ENCODE measurements at places on chromosomes 7 and 10.

DNA sequence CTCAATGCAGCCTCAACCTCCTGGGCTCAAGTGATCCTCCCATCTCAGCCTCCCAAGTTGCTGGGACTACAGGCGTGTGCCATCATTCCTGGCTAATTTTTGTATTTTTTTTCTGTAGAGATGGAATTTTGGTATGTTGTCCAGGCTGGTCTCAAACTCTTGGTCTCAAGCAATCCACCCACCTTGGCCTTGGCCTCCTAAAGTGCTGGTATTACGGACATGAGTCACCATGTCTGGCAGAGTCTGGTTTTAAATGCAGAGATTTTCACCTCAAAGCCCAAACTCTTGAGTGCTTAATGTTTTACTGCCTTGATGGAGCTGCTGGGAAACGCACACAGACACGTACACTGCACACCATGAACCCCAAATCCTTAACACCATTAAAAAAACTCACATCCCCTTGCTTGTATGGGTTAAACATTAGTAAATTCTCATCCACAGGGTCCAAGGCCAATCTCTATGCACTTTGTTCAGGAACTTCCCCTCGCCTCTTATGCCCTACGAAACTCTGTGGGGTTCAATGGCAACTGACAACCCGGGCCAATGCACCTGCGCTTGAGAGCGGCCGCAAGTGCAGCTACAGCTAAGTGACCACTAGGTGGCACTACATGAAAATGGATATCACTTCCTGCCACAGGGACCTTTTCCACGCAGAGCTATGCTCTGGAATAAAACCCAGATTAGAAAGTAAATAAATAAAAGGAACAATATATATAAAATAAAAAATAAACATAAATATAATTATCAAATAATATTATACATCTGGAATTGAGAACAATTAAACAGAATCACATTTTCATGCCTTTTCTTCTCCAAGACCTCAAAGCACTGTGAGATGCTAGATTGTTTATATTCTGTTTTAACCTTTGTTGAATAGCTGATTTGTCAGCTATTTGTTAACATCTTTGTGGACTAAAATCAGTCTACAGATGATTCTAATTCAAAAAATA, 66.9 kb upstream of the AFAP1L2 start:
- peak; percentile 24 for DNase-seq

DNA sequence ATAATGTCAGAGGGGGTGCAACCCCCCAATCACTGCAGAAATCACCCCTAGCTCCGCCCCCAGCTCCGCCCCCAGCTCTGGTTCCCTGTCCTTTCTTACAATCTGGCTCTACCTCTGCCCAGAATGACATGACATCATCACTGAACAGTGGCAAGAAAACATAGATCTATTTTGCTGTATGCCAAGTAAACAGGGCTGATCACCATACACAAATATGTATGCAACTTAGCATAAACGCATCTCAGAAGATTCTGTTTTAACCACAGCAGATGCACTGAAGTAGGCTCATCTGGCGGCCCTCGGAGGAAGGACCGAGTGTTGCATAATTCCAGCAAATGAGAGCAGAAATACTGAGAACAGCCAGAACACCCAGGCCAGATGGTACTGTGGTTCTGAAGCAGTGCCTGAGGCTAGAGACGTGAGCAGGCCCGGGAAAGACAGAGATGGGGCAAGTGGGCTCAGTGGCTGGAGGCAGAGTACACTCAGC, 293.3 kb upstream of the KLF14 start:
- no peak for DNase-seq

- DNase-seq = no peak
Observed at GRCh38 chr10:88372051-88372715, 210.9 kb downstream of the RNLS start.

- no peak for DNase-seq
Observed at GRCh38 chr10:79390551-79391229, 43.4 kb downstream of the PPIF start.

GRCh38 chr7:123204206-123204835, 4.6 kb upstream of the SLC13A1 start:
- DNase-seq = no peak

DNA sequence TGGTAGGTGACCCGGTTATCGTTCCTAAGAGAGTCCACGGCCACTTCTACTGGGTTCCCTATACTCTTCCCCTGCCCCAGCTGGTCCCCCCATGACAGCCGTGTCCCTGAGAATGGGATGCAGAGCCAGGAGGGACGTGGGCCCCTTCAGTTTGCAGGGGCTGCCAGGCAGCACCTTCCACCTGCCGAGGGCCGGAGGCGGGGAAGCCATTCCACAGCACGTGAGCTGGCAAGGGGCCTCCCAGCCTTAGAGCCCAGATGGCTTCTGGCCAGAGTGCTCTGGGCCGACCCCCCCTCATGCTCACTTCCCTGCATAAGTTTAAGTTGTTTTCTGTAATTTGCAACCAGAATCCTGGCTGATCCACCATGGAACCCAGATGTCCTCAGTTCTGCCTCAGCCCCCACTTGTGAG, 39.0 kb downstream of the DIP2C start:
- DNase-seq = no peak

- DNase-seq = no peak
Observed at GRCh38 chr7:148230296-148230695, 360.3 kb upstream of the C7orf33 start.

DNA sequence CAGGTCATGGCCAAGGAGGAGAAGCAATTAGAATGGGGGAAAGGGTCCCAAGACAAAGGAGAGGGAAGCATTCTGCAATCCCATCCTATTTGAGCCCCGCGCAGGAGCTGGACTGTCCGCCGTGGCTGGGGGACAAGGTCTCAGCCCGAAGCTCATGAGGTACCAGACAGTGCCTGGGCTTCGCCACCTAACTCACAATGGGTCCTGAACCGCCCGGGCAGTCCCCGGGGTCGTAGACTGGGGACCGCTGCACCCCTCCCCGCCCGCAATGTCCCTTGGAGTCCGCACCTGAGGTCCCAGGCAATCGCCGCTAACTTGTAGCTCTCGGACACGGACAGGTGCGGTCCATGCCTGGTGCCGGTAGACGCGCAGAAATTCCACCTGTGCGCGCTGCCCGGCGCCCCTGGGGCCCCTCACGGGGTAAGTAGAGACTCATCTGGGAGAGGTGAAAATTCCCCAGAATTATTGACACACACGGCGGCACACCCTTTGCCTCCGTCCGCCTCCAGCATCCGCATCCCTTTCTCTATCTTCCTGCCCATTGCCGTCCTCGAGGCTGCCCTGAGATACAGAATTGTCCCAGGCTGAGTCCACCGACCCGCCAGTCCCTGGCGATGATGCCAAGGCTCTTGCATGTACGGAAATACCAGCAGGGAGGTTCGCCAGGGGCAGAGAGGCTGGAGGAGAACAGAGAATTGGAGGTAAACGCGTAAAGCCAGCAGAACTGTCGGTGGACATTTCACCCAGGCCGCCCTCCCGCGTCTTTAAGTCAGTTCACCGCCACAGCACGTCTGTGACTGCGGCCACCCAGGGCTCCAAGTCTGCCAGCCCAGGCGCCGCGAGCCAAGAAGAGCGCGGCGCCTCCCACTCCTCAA, 1.8 kb downstream of the CHRM2 start:
- no peak for DNase-seq

- no peak for DNase-seq
Observed at GRCh38 chr10:117477961-117478670, 64.4 kb upstream of the EMX2 start.

- no peak for DNase-seq
Observed at GRCh38 chr7:88919478-88920131, 124.1 kb upstream of the TEX47 start.

DNA sequence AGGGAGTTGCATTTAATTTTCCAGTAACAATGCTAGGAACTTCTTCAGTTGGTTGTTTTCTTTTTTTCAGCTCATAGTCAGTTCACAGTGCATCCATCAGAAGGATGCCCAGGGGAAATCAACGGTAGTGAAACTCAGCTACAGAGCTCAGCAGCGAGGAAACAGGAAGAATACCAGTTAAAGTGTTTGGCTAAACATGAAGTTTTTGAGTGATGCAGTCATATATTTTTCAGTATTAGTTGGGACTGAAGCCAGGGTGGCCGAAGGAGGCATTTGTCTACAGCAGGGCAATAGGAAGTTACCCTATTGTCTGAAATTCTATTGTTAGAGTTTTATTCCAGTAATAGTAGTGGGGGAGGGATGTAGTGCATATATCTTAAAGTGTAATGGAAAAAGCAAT, 45.3 kb upstream of the MALRD1 start:
- DNase-seq = no peak

- DNase-seq = no peak
Observed at GRCh38 chr10:5142199-5142598, 42.8 kb downstream of the AKR1C8 start.

DNA sequence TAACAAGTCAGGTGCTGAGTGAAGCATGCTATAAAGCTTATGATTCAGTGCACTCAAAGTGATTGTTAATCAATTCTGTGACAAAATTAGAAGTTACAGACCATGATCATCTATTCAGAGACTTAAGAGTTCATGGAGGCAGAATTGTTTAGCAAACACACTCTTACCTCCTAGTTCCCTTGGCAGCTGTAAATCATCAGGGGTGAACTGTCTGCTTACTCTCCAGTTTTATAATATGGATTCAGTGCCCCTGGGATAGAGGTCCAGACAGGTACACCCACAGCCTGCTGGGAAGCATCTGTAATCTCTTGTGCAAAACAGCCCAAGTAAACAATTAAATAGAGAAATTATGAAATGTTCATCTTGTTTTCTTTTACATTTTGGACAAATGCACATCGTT, 835.0 kb upstream of the COBL start:
- no peak for DNase-seq

DNA sequence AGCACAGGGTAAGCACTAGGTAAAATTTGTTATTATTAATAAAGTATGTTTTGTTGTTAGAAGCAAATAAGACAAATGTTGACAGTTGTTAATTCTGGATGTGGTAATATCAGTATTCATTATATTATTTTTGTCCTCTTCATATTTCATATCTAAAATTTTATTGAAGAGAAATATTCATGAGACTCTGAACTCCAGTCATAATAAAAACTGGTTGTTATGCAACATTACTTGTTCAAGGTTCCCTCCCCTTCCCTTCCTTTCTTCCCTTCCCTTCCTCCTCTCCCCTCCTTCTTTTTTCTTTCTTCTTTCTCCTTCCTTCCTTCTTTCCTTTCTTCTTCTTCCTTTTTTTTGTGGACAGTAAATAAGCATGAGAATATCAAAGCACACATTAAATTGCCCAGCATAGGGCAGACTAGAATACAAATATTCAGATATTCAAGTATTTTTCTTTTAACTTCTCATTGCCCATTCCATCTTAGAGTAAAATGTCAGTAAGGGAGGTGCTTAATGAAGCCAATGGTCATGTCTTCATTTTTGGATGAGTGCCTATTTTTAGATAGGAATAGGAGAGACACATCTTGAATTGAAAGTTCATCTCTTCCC, 245.0 kb downstream of the INHBA start:
- no peak for DNase-seq

GRCh38 chr7:92834507-92835260, 1.7 kb downstream of the CDK6 start:
- DNase-seq = no peak

DNA sequence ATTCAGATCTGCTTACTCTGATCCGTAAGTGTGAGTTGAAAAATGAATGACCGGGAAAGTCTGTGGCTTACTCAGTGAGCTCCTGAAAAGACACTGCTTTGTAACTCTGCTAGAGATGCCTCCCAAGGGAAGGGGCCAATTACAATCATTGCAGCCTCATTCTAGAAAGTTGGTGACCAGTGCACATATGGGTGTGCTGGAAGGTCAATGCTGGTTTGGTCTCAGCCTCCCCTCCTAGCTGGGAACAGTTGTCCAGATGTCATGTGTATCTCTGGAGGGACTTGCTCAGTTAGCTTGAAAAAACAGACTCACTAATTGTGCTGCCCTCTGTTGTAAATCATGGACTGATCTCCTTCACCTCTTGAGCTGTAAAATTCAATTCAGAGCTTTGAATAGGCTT, 405.0 kb downstream of the ADRA2A start:
- no peak for DNase-seq

DNA sequence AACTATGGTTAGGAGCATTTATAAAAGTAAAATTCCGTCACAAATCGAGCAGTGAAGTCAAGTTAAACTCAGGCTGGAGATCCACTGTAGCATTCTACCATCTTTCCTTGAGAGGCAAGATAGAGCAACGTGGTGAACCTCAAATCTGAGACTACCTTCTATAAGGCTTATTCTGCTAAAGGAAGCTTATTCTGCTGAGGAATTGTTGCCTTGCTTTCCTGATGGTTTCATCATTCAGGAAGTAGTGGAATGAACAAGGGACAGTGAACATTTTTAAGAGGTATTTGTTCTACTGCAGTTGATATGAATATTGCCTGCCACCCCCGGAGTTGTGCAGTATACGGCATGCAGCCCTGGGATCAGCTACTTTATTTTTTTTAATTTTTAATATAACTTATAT, 170.8 kb downstream of the VPS50 start:
- no peak for DNase-seq

- DNase-seq = peak; percentile 41
Observed at GRCh38 chr10:100562008-100562672, 26.4 kb downstream of the HIF1AN start.
